ENCODE measurements at places on chromosomes 3 and 15.

DNA sequence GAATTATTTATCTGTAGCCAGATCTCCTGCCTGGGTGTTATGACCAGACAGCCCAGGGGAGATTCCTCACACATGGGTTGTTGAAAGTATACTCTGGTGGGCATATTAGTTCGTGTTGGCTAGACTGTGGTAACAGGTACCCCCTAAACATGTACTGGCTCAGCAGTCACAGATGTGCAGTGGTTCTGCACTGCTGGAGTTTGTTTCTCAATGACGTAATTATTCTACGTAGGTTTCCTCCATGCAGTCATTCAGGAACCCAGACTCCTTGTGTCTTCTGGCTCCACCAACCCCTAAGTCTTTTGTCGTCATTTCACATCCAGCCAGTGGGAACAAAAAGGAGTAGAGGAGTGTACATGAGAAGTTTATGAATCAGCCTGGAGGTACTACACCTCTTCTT is 16.2 kb downstream of the LSM3 start:
- no peak for DNase-seq

GRCh38 chr3:129233538-129233937 is 15.9 kb upstream of the COPG1 start:
- no peak for DNase-seq

GRCh38 chr3:141231952-141232823 is 563 bp downstream of the PXYLP1 start:
- DNase-seq: peak; percentile 46

- DNase-seq: no peak
Observed at GRCh38 chr3:71991046-71991445, 206.1 kb upstream of the PROK2 start.

DNA sequence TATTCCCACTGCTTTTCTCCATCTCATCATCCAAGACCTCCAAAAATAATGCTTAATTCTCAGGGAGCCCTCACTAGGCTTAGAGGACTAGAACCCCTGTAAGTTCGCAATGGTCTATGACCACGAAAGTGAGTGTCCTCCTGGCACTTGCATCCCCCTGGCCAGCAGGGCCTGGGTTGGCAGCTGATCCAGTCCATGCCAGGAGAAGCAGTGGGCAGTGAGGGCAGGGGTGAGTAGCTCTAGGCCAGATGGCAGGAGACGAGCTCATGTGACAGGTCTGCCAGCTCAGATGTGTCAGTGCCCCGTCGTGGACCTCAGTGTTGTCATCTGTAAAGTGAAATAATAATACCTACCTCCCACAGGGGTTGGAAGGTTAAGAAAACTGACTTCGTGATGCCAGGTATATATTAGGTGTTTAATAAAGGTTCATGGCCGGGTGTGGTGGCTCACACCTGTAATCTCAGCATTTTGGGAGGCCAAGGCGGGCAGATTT is 11.1 kb downstream of the GP5 start:
- no peak for DNase-seq

DNA sequence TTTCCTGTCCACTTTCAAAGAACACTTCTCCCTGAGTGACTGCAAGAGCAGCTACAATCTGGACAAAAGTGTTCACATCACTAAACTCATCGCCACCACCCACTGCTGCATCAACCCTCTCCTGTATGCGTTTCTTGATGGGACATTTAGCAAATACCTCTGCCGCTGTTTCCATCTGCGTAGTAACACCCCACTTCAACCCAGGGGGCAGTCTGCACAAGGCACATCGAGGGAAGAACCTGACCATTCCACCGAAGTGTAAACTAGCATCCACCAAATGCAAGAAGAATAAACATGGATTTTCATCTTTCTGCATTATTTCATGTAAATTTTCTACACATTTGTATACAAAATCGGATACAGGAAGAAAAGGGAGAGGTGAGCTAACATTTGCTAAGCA is 1.8 kb downstream of the CCRL2 start:
- DNase-seq: no peak

DNA sequence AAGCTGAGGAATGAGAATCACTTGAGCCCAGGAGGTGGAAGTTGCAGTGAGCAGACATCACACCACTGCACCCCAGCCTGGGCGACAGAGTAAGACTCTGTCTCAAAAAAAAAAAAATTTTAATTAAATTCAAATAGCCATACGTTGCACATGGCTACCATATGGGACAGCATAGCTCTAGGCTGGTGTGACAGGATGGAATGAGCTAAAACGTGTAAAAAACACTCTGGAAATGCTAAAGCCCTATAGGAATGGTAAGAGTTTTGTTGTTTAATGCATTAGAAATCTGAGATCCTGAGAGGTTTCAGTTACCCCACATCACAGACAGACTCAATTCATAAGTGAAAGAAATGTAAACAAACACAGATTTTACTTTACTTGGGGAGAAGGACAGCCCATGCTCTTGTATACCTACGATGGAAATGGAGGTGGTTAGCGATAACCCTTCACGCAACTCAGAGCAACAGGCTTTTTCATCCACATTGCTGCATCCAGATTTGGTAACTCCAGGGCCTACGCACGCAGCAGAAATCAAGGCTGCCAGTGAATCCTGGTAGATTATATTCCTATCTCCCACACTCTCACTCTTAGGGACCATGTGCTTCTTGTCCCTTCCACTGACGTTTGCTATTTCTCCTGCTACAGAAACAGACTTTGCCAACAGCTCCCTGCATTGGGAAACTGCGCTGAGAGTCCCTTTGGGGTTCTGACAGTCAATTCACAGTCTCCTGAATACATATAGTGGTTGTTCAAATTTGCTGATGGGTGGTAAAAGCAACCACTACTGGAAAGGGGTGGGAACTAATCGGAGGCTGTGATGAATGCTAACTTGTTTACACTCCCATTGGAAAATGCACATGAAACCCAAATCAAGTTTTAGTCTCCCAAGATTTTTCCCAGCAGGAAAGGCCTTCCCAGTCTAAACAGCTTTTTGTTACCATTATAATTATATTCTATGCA is 3.1 kb downstream of the SH3BP5 start:
- DNase-seq: no peak

GRCh38 chr3:5296362-5296761 is 108.9 kb downstream of the EDEM1 start:
- no peak for DNase-seq

DNA sequence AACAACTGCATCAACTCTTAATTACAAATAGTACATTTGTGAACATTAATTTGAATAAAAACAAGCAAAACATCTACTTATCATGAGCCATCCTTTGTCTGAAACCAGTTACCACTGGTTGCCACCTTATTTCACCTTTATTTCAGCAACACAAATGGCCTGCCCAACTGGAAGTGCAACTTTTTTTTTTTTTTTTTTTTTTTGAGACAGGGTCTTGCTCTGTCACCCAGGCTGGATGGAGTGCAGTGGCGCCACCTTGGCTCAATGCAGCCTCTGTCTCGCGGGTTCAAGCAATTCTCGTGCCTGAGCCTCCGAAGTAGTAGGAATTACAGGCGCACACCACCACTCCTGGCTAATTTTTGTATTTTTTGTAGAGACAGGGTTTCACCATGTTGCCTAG is 13.1 kb downstream of the WDR82 start:
- no peak for DNase-seq

- no peak for DNase-seq
Observed at GRCh38 chr15:66021496-66022162, 152.3 kb downstream of the RAB11A start.

DNA sequence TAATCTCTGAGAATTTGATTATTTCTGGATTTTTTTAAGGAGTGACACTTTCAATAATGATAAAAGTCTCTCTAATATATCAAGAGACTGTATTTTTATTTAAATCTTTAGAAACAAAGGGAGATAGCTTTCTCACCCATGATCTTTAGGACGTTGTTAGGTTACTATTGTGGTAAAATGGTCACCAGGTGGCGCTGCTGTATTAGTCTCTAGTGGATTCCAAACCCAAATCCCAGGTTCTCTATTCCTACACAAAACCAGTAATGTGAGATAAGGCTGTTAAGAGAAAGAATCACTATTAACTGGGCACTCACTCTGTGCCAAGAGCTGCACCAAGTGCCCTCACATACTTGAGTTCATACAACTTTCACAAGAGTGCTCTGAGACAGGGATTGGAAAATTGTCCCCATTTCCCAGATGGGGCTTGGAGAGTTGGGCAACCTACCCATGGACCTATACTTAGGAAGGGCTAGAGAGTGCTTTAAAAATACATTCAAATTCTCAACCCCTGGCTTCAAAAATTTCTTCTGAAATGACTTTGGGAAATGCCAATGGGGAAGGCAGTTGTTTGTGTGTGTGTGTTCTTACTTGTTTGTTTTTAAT is 593.4 kb upstream of the TGFBR2 start:
- DNase-seq: peak; percentile 43

- DNase-seq: no peak
Observed at GRCh38 chr3:80769683-80770082, 991.8 kb downstream of the GBE1 start.

DNA sequence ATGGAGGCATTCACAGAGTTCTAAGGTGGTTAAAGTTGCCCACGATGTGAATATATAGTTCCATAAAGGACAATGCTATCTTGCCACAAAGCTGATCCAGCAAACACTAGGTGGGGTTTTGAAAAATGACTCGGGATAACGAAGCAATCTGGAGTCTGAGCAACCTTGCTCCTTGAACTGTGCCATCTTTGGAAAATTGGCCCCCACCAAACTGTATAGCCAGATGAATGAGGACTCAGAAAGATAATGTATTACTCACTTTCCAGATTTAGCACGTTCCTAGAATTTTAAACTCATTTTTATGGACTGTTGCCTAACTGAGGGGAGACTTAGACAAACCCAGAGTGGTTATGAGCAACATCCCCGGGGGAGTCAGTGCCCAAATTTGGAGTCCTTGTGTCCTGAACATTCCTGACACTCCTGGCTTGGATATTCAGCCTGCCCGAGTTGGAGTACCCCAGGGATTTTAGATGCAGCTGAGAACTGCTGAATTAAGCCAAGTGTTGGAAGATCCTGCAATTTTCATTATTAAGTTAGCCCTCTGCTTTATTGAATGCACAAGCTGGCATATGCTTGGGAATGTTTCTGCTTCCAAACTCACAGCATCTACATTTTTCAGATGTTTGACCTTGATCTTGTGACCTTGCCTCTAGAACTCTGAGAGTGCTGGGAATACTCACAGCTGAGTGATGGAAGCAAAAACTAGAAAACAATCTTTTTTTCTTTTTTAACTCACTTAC is 8.8 kb upstream of the MAGI1 start:
- peak; percentile 20 for DNase-seq

DNA sequence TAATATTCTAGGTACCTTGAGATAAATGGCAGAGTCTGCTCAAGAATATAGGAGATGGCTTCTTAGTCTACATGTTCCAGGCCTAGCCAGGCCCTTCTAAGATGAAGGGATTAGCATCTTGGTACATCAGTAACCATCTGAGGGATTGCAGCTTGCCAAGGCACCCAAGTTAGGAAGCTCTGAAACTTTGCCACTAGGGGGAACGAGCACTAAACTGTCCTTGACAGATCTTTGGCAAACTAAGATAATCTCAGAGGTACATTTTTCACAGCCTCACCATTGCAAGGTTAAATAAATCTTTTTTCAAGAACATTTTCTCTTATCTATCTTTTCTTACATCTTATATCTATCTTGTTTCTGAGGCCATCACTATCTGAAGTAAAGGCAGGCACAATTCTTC is 351.2 kb downstream of the RAP2B start:
- DNase-seq: no peak

DNA sequence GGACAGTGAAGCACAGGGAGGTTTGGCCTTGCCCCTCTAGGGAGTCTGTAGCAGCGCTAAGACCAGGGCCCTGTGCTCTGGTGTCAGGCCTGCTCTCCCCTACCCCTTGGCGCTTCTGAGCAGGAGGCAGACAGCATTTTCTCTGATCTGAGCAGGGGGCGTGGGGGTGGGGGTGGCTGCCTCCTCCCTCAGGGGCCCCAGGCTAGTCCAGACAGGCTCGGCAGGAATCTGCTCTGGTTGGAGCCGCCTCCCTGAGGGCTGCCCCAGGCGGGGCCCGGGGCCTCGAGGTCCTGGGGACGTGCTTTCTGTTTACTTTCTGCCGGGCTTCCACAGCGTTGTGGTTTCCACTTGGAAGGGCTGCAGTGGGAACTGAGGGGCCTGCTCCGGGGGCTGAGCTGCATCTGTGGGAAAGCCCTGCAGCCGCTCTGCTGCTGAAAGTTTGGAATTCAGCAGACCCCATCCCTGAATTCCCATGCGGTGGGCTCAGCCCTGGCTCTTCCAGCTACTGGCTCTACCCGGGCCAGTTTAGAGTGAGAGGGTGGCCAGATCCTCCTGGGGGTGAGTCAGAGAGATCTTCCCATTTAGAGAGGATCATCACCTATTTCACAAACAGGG is 105.4 kb downstream of the LINGO1 start:
- DNase-seq: peak; percentile 71

DNA sequence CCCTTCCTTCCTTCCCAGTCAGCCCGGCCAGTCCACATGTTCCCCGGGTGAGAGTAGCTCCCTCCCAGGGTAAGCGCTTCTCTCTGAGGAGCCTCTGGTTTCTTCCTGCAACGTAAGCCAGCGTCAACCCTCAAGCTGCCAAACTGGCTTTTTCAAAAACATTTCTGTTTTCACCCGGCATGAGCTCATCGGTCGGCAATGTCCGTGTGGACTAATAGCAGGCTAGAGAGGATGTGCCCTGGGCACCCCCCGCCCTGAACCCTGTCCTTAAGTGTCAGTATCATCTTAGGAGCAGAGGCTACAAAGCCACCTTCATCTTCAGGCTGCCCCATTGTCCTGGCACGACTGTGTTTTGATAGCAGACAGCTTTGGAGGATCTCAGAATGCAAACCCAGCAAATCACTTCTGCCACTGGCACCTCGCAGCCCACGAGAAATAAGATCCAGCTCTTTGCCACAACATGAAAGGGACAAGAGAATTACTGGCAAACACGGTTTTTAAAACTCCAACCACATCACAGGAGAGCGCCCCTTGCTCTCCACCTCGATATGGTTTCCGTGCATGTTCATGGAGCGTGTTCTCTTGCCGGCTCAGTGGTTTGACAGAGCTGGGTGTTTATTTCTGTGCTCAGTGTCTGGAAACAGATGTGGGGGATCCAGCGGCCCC is 9.9 kb downstream of the ALDH1A3 start:
- peak; percentile 72 for DNase-seq

DNA sequence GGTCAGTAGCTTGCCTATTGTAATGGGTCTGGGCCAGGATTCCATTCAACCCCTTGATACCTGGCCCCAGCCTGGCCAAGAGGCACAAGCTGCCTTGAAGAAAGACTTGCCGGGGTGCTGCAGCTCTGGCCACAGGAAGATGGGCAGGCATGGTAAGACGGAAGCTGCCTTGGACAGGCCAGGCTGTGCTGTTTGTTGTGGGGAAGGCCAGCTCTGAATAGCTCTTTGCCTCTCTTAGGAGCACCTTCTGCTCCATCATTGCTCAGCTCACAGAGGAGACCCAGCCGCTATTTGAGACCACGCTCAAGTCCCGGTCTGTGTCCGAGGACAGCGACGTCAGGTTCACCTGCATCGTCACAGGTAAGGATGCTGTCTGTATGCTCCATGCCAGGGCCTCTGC is 10.1 kb downstream of the ALPK3 start:
- DNase-seq: no peak

DNA sequence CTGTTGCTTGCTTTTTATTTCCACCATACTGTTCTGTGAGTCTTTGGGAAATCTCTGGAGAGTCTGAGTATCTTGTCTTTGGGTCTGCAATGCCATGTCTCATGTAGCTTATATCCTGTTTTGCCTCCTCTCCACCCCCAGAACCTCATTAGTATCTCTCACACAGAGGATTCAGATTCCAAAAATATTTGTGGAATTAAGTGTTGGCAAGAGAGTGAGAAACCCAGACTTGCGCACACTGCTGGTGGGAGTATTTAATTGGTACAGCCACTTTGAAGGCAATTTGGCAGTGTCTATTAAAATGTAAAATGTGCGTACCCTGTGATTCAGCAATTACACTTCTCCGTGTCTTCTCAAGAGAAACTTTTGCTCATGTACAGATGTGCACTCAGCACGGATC is 68.6 kb downstream of the ZNF621 start:
- no peak for DNase-seq

GRCh38 chr3:106699122-106699521 is 678.1 kb upstream of the CCDC54 start:
- no peak for DNase-seq

Measured in ovary (tissue), 10 donors.